EH (cell line): ENCODE measurements at places on chromosomes 3 and 15.
A peak's percentile ranks its signal among the peaks of the same experiment; 100 is the strongest.

DNA sequence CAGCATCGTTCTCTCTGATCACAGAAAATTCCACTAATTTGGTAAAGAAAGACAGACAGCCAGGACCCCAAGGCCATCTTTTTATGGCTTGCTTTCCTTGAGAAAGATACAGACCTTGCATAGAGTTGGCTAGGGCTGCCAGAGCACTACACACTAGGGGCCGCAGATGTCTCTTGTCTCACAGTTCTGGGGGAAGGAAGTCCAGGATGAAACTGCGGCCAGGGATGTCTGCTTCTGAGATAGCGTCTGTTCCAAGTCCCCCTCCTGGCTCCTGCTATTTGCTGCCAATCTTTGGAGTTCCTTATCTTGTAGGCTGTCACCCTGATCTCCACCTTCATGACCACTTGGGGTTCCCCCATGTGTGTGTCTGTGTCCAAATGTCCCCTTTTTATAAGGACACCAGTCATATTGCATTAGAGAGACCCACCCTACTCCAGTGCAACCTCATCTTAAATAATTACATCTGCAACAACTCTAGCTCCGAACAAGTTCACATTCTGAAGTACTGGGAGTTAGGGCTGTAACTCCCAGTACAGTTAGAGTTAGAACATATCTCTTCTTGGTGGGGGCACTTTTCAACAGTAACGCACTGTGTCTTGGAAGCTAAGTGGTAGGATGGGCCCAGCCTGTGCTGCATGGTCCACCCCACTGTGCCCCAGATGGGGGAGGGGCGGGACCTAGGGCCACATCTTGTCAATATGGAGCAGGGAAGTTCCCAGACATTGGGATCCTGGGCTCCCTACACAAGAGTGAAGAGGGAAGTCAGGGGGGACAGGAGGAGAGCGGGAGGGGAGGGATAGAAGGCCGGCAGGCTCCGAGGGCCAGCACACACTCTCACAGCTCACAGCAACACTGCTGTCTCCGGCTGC is 42.2 kb downstream of the KLF15 start:
- DNase-seq: no peak

DNA sequence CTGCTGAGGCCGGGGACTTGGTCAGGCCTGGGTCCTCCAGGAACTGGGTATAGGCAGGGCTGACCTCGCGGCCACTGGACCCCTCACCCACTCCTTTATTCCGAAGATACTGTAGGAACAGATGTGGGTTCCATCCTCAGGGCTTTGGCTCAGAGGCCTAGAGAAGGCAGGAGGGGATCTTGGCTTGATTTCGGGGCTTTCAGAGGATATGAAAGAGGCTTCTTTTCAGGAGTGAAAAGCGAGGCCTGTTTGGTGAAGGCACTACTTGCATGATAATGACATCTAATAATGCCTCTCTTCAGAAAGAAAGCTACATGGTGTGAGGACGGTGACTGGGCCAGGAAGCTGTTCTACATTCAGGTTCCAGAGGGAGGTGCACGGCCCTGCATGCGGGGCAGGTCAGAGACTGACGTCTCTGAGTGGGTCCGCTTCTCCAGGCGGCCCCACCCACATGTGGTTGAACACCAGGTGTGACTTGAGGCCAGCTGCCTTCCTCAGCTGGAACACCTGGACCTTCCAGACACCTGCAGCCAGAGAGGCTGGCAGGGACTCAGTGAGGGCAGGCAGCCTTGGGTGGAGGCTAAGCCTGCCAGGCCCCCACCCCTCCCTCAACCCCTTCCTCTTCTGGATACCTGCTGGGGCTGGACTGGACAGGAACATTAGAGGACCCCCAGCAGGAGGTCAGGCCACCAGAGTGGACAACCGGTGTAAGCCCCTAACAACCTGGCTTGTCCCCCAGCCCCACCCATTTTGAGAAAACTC is 31.1 kb upstream of the HHATL start:
- no peak for DNase-seq

GRCh38 chr3:129432671-129433070 is 4.2 kb upstream of the EFCAB12 start:
- no peak for DNase-seq

- no peak for DNase-seq
These were observed 3.9 kb downstream of the NEIL1 start for GRCh38 chr15:75350601-75351361.

DNA sequence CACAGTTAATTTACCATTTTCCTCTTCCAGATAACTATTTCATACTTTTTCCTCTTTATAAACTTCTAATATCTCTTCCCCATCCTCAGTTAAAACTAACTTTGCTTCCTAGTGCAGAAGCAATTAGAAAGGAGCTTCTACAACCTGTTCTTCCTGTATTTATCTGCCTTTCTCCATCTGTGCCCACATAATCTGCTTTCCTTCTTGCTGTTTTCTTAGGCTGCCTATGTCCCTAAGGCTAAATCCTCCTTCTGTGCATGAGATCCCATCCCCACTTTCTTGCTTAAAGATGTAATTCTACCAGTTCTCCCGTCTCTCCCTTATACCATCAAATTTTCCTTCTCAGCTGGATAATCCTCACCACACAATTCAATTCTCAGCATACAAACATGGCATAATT is 28.3 kb upstream of the HGD start:
- DNase-seq: no peak

GRCh38 chr15:25368850-25369249 is 70.0 kb downstream of the UBE3A start:
- DNase-seq: peak; percentile 24

DNA sequence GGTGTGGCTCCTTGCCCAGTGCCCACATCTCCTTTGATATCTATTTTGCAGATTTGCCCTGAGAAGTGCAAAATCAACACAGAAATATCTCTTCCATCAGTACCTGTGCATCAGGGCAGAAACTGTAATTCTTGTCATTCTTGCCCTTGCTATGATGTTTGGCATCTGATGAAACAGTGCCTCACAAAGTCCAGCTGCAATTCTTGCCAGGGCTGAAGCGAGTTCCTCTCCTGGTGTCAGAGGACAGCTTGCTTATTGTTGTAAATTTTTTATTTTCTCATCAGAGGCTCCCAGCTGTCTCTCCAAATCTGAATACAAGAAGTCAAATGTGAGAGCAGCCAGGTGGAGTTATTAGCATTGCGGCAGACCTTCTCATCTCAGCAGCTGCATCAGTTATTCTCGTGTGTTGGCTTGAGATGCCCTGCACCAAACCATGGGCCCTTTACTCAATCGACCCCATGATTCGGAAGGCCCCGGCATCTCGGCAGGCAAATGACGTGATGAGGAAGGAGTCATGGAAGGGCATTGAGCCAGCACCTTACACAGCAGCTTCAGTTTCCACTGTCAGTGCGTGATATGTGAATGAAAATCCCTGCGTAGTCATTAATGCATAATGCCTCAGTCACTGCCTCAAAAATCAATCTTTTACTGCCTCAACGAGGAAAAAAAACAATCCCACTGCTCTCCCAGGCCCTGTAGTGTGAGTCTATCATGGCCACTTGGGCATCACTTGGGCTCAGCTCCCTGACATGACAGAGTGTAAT is 93.4 kb downstream of the CCNL1 start:
- no peak for DNase-seq

DNA sequence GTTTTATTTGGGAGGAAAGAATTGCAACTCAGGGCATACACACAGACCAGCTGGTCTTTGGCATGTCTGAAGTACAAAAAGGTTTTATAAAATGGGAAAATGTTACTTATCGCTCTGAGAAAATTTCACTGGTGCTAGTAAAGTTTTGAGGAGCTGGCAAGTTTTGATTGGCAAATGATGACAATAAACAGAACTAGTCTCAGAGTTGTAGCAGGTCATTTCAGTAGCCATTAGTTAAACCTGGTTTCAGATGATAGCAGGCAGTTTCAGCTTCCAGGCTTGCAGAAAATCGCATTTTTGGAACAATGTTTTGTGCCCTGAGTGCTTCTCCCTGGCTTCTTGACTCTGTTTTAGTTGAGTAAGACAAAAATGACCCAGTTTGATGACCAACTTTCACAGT is 10.7 kb downstream of the B2M start:
- no peak for DNase-seq

DNA sequence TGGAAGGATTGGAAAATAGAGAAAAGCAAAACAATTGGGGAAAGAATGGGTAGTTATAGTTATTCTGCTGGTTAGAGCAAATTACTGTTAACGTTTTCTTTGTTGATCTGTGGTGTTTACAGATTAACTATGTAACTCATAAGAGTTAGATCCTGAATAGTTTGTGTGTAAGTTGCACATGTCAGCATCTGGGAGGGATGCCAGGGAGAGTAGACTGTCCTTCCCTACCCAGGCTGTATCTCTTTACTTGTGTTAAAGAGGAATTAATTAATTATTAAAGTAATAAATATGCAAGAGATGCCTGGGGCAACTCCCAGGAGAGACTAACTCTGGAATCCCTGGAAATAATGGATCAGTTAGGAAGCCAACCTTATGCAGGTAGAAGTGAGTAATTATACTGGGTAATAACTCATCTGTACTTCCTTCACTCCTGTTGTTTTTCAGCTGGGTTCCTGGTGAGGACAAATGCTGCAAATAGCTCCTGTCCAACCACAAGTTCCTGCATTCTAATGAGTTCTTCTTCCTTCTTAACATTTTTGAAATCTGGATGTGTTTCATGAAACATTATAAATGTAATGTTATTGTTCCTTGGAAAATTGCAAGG is 18.9 kb downstream of the GHRL start:
- DNase-seq: peak; percentile 40

DNA sequence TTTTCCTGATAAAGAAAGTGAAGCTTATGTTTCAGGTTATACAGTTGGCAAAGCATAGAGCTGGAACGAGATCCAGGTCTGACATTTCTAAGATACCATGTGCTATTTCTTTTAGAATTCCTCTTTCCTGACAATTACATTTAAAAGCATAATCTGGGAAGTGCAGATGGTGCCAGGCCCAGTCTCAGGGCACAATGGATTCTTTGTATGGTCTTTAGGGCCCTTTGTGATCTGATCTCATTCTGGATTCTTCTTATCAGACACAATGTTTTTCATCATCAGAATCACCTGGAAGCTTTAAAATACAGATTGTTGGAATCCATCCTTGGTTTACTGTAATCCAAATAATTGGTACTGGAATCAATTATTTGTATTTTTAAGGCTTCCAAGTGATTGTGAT is 18.6 kb upstream of the GLCE start:
- no peak for DNase-seq

- no peak for DNase-seq
These were observed 47.0 kb upstream of the SYNM start for GRCh38 chr15:99057697-99058420.

- DNase-seq: no peak
These were observed 425.2 kb downstream of the ZBTB20 start for GRCh38 chr3:114721864-114722263.

DNA sequence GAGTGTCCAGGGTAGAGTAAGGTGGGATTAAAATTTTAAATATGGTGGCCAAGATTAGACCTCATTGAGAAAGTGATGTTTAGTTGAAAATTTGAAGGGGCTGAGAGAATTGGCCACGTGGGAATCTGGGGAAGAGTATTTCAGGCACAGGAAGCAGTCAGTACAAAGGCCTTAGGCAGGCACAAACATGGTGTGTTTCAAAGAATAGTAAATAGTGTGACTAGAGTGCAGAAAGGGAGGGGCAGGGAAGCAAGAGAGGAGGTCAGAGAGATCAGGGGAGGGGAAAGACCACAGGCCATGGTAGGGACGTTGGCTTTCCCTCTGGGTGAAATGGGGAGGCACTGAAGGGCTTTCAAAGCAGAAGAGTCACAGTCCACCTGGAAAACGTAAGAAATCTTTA is 36.6 kb upstream of the POMGNT2 start:
- no peak for DNase-seq

- peak; percentile 62 for DNase-seq
These were observed 718.9 kb downstream of the NLGN1 start for GRCh38 chr3:174116421-174116820.

DNA sequence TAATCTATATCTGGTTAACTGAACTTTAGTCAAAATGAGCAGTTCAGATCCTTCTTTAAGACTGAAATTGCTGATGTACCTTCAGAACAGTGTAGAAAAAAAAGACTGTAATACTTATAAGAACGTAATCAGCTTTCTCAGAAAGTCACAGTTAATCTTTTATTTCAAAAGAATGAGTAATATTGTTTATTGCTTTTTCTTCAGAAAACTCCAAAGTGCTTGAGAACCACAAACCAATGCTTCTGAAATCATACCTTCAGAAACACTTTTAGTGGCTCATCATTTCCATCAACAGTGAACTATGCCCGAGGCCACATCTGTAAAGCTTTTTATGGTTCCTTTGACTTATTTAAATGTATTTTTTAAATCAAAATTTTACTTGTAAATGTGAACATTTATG is 33.3 kb upstream of the CLASP2 start:
- no peak for DNase-seq
